ENCODE measurements at places on chromosomes 13 and 19.

GRCh38 chr13:75312884-75313520, 169.0 kb downstream of the TBC1D4 start:
- no peak for DNase-seq

DNA sequence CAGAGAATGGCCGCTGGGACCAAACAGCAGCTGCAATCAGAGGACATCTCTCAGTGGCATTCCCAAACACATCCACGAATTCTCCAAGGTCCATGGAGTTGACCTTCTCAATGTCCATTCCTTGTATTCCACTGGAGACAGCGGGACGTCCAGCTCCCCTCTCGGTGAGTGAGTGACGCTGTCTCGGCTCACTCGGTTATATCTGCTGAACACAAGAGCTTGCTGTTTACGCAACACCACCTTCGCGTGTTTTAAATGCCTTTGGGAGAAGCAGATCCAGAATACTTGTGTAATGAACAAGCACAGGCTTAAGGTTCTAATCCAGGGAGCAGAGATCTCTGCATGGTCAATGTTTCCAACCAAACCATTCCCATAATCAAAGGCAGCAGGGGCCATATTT, at the start of gene URAD:
Gene URAD (minus strand): TSS at position 174 of the 400 bp plus-strand sequence. CDS start 56 bp downstream, at position 118.
- no peak for DNase-seq

GRCh38 chr13:39536906-39537305, 66.1 kb downstream of the LHFPL6 start:
- DNase-seq: no peak

- no peak for DNase-seq
Measured at GRCh38 chr19:29845574-29846176, 33.9 kb downstream of the CCNE1 start.

DNA sequence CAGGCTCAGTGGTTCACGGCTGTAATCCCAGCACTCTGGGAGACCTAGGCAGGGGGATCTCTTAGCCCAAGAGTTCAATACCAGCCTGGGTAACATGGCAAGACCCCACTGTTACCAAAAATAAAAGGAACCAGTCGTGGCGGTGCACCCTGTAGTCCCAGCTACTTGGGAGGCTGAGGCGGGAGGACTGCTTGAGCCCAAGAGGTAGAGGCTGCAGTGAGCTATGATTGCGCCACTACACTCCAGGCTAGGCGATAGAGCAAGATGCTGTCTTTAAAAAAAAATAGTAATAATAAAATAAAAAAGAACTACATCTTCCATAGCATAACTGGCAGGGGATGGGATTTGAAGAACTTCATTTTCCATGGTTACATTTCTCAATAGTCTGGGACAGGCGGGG, 3.0 kb downstream of the LYPD3 start:
- no peak for DNase-seq

DNA sequence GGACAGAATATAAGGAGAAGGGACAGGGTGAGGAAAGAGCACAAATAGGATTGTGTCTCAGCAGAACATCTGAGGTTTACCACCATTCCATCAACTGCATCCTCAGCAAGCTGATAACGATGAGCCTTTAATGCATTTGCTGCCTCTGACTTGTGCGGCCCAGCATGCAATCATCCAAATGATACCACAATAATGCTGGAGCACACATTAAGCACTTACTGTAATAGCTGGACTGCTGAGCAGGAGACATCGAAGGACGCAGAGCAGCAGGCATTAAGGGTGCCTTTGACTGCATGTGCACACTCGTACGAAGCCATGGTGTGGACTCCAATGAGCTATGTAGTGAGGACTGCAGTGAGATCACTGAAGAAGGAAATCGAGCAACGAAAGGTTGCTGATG, 469.4 kb downstream of the FOXO1 start:
- no peak for DNase-seq

- DNase-seq: no peak
Measured at GRCh38 chr19:47271949-47272348, 2.7 kb upstream of the INAFM1 start.

- DNase-seq: no peak
Measured at GRCh38 chr13:37956536-37956935, 87.0 kb upstream of the TRPC4 start.

- DNase-seq: no peak
Measured at GRCh38 chr19:8304841-8305621, 3.1 kb downstream of the CD320 start.

GRCh38 chr13:34207334-34207733, 389.4 kb downstream of the RFC3 start:
- DNase-seq: no peak

GRCh38 chr13:33125821-33126570, 109.8 kb downstream of the KL start:
- no peak for DNase-seq

- no peak for DNase-seq
Measured at GRCh38 chr19:28487999-28488398, 725.0 kb downstream of the UQCRFS1 start.

DNA sequence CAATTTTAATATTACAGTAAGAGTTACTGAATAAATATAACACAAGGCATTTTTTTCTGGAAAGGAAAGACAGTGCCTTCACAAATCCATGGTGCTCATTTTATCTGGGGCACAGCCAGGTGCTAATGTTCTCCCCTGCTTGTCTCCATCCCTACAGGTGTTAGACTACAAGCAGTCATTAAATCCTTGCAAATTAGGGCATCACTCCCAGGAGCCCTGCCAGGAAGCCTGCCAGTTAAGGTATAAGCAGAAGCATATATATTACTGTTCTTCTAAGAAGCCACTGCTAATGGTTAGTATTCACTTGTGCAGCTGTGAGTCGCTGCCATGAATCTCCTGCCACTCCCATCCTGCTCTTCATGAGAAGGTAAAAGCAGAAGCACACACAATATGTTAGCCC, 149.7 kb downstream of the OXGR1 start:
- no peak for DNase-seq

DNA sequence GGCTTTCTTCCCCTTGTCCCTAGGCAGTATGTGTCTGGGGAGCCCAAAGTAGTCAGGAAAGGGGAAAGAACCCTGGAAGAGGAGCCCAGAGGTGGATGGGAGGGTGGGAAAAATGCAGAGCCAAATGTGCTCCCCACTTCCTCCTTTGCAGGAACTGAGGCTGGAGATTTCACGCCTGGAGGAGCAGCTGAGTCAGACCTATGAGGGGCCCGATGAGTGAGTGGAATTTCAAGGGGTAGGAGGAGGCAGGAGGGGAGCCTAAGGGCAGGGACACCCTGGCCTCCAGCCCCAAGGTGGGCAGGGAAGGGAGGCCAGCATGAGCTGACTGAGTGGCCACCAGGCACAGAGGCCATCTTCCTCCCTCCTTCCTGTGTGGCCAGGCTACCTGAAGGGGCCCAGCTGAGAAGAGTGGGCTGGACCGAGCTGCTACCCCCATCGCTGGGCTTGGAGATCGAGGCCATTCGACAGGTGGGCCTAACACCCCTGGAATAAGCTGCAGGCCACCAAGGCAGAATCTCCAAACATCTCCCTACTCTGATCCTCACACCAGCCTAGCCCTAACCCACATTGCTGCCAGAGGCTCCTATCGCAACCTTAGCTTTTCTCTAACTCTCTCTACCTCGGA, 14.3 kb downstream of the PTH2 start:
- DNase-seq: no peak

DNA sequence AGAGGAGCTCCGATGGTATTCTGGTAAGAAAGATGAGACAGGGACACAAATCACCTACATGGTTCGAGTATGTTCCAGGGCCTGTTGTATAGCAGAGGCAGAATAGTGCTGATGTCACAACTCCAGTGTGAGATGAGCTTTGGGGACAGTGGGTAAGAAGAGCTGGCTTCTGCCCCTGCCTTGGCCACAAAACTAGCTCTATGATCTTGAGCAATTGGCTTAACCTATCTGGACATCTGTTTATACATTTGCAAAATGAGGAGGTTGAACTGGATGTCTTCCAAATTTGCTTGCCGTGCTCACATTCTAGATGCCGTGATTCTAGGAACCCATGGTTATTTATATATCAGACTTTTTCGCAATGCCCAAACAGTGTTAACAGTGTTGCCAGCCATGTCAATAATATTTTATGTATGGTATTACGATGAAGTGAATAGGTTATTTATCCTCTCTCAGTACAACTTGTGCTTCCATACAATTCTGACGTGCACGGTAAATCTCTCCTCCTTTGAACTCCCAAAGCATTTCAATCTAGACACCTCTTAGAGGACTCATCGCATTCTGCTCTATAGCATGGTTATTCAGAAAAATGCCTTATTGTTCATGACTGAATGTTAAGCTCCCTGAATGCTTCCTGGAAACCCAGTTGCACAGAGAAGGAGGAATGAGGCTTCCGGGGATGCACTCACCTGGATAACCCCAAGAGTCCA, 316.0 kb downstream of the FOXO1 start:
- DNase-seq: no peak

DNA sequence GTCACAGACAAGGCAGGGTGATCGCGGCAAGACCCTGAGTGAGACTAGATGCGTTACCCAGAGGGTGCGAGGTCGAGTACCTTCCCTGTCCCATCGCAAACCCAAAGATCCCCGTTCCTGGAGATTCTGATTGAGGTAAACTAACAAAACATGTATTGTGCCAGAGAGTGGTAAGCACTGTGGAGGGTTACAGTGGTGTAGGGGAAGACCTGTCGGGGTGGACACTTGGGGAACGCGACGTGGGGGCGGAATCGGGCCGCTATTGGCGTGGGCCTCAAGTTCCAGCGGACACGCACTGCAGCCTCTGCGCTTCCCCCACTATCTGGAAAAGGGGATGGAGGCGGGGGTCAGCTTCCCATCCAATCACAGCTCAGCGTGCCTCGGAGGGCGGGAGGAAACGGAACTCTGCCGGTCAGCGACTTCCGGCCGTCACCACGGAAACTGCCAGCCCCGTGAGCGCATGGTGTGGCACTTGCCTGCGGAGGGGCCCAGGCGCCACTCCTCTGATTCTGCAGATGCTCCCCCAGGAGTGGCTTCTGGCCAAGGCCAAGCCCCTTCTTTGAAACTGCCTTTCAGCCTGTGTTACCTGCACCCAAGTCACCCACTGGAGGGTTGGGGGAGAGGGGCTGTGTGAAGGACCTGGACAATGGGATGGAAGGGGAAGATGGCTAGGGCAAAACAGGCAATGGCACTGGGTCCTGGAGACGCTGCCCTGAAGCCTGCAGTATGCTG, 1.0 kb upstream of the UBE2M start:
- no peak for DNase-seq

DNA sequence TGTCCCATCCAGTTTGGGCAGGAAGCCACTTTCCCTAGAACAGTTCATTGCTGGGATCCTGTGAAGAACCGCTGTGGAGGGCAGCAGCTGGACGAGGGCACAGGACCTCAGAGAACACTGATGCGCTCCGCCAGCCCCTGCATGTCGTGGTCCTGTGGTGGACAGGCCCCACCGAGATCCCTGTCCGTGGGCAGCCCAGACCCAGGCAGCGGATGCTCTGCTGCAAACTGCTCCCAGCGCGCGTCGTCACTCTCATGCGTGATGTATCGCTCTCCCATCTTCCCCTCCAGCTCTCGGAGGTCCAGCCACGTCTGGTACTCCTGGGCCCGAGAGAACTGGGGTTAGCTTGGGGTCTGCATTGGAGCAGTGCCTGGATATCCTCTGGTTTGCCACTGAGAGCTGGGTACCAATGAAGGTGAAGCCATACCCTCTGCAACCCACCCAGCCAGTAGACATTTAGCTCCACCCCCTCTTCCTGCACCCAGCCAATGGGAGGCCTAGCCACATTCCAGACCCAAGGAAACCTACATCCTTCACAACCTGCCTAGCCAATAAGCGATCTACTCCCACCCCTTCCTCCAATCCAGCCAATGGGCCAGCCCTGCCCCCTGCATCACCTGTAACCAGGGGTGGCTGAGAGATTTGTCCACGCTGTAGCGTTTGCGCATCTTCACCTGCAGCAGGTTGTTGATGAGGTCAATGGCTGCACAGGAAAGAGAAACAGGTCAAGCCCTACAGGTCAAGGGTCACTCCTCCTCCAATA, 13.6 kb upstream of the DACT3 start:
- DNase-seq: peak; percentile 37

DNA sequence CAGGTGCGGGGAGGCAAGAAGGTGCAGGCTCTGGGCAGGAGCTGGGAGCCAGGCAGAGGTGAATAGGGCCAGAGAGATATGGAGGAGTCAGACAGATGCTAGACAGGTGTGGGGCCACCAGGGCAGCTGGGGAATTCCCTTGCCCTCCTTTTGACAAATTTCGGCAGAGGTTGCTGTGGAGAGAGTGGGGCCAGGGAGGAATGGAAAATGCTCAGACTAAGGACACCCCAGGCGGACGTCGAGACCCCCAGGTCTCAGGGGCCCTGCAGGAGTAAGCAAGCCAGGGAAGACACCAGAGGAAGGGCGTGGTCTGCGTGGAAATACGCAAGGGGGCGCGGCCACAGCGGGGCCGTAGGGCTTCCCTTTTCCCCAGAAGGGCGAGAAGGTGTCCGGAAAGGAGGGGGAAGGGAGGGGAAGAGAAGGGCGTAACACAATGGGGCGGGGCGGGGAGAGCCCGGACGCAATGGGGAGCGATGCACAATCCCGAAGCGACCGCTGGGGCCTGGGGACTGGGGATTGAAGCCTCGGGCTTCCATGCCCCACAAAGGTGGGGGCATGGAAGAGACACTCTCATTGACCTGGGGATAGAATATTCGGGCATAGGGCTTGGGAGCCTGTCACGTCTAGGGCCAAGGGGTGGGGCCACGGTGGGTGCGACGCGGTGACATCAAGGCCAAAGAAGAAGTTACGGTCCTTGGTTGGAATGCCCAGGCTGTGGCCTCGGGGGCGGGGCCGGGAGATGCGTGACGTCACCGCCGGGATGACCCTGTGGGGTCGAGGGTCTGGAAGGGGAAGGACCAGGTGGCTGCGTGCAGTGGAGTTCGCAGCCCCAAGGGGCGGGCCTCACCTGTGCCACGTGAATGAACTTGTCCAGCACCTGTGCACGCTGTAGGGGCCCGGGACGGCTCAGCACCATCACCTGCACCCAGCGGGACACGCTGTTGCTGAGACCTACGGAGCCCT, 8.2 kb downstream of the RASGRP4 start:
- peak; percentile 23 for DNase-seq

- no peak for DNase-seq
Measured at GRCh38 chr13:30720172-30720869, 15.0 kb upstream of the ALOX5AP start.

DNA sequence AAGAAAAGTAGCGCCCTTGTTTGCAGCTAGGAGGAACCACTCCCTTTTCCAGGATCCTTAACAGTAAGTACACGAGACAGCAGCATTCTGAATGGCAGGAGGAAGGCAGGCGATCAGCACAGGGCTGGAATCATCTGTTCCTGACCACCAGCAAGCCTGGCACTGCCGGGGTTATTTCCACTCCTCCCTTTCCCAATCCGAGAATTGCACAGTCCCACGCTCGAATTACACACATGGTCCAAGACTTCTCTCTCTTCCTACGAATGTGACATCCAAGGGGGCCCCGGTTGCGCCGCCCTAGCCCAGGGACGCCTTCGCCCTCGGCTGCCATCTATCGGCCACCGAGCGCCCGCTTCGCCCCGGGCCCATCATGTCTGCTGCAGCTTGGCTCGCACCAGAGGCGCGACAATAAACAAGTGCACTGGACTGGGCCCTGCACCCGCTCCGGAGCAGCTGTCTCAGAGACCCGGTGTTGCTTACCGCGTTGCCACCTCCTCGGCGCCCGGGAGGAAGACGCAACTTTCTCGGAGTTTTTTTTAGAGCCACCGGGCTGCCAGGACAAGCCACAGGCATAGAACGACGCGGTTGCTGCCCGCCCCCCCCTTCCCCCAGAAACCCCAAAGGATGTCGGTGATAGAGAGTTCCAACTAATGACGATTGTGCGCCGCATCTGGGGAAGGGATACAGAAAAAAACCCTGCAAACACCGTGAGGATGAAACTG, at the start of gene SLITRK5:
Gene SLITRK5 (plus strand): TSS at position 341 of the 722 bp plus-strand sequence. CDS start 4,018 bp downstream, outside the sequence.
- DNase-seq: peak; percentile 76

All from NCI-H510A (cell line).